ENCODE measurements at places on chromosomes 12 and 14.

DNA sequence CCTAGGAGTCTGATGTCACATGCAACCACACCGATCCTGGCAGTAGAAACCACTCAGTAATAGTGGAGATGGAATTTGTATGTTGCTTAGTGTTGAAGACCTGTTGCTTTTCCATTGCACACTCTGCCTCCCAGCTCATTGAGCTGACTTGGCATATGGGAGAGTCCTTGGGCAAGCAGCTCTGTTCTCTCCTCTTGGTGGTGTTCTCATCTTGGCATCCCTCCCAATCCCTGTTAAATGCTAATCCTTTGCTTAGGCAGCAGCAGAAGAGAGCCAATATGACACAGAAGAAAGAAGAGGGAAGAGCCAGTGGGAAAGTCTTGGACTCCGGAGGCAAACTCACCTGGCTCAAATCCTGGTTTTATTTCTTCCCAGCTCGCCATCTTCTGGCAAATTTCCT lies 178.0 kb upstream of the CAND1 start:
- DNase-seq = no peak

GRCh38 chr14:63286071-63286470 lies 32.7 kb downstream of the GPHB5 start:
- no peak for DNase-seq

- DNase-seq = no peak
Observed at GRCh38 chr14:33035416-33036194, 96.9 kb downstream of the NPAS3 start.

DNA sequence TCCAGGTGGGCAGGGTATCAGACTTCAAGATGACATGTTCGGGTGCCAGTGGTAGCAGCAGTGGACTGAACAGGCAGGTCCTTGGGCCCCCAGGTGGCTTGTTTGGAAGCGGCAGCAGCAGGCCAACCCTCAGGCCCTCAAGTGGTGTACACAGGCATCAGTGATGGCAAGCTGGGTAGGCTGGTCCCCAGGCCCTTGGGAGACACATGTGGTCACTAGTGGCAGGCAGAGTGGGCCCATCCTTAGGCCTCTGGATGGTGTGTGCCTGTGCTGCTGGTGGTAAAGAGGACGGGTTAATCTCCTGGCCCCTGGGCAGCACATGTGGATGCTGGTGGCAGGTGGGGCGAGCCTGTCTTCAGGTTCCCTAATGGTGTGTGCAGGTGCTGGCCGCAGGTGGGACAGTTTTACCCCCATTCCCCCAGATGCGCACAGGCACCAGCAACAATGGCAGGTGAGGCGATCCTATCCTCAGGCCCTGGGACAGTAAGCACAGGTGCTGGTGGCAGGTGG lies 8.0 kb downstream of the OAS2 start:
- DNase-seq = no peak

DNA sequence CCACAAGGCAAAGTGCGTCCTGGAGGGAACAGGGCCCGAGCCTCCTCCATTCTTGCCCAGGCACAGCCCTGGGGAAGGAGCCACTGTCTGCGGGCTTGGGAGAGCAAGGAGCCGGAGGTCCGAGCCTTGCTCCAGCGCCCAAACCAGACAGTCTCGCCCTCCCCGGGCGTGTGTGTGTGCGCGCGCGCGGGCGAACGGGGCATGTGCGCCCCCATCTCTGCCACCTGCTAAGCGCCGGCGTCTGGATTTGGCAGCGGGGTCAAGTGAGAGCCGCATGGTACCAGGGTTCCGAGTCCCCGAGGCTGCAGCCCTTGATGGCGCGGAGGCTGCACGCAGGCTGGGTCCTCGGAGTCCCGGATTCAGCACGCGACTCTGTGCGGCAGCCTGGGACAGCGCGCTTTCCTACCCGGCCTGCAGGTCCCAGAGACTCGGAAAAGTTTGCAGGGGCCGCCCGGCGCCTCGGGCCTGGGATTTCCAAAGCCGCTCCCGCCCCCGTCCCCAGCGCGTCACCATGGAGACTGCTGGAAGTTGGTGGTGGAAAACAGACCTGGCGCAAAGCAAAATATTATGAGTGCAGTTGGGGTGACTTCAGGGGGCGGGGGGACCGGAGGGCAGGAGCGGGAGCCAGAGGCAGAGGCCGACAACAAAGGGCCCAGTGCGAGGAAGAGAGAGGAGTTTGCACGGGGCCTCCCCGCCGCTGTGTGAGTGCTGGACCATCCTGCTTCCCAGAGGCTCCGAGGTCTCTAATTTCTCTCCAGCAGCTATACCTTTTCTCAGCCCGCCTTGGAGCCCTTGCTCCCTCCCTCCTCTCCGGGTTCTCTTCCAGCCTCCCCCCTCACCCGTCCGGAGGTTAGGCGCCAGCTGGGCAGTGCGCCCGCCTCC lies 4.2 kb downstream of the RFX4 start:
- no peak for DNase-seq

DNA sequence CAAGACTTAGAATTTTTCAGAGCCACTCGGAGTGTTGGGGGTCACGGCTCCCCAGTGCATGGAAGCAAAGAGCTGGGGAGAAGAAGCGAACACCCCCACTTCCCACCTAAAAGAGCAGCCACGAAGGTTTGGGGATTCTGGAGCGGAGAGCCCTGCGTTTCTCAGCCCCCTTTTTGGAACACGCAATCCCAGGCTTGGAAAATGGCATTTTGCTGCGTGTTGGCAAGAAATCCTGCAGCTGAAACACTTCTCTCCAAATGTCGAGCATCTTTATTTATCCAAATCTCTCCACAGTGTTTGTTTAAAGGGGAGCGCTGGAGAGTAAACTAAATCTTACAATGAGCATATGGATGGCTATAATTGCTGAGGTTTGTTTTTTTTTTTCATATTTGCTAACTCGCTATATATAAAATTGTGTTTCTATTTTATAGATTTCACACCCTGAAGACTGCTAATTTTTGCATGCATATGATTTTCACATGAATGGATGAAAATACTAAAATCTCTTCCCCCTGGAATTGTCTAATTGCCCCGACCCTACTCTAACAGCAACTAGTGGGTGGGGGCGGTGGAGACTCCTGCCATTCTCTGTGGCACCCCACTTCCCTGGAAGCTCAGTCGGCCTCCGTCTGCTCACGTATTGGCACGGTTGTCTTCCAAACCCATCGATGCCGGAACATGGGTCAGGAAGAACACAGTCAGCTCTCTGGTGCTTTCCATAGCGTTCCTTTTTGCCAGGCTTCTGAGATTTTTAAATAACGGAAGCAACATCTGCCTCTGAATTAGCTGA lies 120.5 kb downstream of the GCH1 start:
- DNase-seq = peak; percentile 30

- DNase-seq = no peak
Observed at GRCh38 chr12:87171356-87171755, 857.8 kb downstream of the C12orf50 start.

DNA sequence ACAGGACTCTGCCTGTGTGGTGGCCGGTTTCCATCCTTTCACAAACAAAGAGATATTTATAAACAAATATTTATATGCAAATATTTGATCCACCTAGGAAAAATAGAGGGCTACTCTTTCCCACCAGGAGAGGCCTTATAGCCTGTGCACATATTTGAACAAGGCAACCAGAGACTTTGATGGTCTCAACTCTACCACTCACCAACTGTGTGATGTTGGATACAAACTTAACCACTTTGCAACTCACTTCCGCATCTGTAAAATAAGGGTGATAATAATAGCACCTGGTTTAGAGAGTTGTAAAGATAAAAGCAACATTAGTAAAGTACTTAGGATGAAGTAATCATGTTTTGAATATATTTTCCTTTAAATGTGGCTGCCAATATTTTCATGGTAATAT lies 1.5 kb upstream of the CLEC12A start:
- no peak for DNase-seq

- no peak for DNase-seq
Observed at GRCh38 chr14:67859169-67859749, 39.7 kb downstream of the RAD51B start.

GRCh38 chr12:93743229-93743998 lies 66.2 kb downstream of the CRADD start:
- no peak for DNase-seq

DNA sequence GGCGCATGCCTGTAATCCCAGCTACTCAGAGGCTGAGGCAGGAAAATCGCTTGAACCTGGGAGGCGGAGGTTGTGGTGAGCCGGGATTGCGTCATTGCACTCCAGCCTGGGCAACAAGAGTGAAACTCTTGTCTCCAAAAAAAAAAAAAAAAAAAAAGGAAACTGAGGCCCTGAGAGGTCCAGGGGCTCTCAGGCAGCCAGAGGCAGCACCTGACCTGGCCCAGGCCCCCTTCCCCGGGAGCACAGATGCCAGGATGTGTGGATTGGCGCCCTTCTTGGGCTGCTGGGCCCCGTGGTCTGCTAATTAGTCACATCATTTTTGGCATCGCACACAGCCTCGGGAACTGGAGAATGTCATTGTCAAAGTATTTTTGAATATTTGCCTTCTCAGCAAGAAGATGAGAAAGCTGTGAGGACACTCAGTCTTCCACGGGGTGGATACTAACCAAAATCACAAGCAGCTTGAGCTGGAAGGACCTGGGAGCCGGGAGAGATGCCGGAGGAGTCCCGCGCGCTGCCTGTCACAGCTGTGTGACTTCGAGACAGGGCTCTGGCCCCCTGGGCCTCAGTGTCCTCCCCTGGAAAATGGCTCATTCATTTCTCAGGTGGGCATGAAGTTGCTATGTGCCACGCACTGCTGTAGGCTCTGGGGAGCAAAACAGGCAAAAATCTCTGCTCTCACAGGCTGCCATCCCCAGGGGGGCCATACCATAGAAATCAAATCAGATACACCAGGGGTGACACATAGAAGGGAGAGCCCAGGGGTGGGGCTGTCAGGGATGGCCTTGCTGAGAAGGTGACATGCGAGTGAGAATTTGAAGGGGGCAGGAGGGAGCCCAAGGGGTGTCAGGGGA lies 12.5 kb upstream of the RCOR1 start:
- no peak for DNase-seq

DNA sequence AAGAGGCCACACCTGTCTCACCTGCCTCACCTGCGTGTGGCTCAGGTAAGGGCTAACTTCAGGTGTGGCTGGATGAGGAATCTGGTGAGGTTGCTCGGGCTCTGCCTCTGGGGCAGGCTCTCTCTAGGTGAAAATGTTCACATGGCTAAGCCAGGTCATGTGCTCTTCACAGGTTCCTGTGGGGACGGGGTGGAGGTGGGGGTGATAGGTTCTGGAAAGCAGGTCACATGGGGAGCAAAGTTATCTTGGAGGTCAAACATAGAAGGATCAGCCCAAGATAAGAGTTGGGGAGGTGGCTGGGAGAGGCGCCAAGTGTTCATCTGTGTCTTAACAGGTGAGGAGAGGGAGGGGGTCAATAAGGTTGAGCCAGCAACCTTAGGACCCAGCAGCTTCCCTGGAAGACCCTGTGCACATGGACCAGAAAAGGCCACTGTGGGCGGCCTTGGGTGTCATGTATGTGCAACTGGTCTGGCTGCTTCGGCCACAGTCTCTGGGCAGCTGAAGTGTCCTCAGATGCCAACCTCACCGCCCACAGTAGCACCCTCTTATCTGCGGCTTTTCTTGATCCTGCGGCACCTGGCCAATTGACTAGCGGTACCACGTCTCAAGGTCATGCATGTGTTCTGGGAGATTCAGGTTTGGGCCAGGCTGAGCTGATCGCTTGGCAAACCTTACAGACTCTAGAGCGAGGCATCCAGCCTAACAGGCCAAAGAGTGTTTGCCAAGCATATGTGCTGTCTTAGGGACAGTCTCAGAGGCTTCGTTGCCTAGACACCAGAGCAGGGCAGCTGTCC lies 60.5 kb downstream of the CACNA1C start:
- no peak for DNase-seq

Data from activated CD8-positive, alpha-beta memory T cell treated with anti-CD3 and anti-CD28 coated beads, Interleukin-2, amount 50 U/mL, for 48 hours (primary cell).